ENCODE measurements at places on chromosomes 2 and 18. TPM values are rescaled to one million over a fixed set of nuclear protein-coding genes. Genes with fewer than 3 reads are reported as not detected.

KCNG3 gene
- total RNA-seq: under 0.01 TPM

DNA sequence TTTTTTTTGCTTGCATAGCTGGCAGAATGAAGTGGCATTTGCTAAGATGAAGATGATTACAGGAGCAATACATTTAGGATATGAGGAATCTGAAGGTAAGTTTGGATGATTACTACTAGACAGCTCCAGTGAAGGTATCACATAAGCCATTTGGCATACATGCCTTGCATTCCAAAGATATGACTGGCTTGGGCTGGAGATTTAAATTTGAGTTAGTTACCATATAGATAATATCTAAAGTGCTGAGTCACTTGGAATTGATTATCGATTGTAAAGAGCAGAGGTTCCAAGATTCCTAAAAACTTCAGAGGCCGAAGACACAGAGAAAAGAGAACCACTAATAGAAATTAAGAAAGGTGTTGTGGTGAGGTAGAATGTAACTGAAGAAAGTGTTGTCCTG lies 1026.4 kb downstream of the DSC3 start:
- DNase-seq: no peak

GRCh38 chr2:161857920-161858319 lies 216.1 kb downstream of the DPP4 start:
- no peak for DNase-seq

GRCh38 chr2:176419591-176420071 lies 150.4 kb downstream of the MTX2 start:
- DNase-seq: peak; percentile 89

- DNase-seq: no peak
Measured at GRCh38 chr2:181311837-181312236, 145.3 kb upstream of the ITGA4 start.

HAUS1 gene
- total RNA-seq: 25.3 TPM

ACTR1B gene
- total RNA-seq: 34.2 TPM

DNA sequence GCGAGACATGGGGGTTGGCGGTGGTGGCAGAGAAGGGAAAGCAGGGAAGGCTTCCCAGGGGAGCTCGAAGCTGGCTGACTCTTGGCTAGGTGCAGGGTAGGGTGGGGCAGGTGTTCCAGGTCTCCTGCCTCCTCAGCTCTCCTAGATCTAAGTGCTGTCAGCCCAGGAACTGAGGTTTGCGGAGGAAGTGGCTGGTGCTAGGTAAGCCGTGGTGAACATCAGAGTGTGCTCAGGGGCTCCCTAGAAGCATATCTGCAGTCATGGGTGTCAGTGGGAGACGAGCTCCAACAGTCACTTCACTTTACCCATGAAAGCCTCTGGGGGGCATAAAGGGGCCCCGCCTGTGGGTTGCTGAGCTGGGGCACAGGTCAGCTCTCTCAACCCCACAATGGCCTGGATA lies 34.1 kb downstream of the ARHGEF4 start:
- DNase-seq: no peak

DNA sequence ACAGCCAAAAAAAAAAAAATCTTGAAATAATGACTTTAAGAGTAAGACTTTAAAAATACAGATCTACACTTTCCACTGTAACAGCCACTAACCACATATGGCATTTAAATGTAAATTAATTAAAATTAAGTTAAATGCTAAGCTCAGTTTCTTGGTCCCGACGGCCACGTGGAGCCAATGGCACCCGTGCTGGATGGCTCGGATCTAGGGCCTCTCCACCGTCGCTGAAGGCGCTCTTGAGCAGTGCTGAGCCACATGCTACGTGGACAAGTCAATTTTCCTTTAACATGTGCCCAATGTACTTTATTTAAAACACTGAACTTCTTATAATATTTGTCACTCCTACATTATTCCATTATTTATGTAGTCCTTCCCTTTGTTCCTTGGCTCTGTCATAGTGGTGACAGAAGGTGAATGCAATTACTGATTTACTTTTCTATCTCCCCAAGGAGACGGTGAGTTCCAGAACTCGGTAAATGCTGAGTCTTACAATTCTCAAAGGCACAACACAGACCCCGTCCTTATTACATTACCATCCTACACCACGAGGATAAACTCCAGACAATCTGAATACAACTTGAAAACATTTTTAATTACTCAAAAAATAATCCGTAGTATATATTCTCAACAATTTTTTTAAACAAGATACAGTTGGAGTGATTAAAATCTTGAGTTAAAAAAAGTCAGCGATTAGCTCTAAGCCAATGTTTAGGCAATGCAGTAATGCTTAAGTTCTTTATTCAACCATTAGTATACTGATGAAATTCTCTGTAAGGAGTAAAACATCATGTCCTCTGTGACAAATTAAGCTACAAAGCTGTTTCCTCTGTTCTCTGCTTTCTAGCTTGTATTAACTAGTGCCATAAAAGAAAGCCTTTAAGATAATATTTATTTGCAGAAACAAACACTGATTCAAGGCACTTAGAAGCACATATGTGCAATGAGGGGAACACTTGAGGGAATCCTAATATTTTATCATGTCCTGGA lies 95.1 kb downstream of the AFF3 start:
- DNase-seq: peak; percentile 32

KLHL30 gene
- total RNA-seq: under 0.01 TPM

DNA sequence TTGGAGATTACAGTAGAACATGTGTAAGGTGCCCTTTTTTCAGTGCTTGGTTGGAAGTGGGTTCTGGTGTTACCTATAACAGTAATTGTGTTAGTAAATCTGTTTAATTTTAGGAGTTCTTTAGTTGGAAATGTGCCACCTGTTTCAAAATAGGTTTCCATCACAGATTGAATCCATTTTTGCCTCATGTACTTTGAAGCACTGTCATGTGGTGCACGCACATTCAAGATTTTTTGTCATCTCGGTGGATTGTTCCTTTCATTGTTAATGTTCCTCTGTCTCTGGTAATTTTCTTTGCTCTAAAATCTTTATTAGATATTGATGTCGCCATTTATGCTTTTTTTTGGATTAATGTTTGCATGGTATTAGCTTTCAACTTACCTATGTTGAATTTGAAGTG lies 1.3 kb downstream of the ATP9B start:
- no peak for DNase-seq

PUM2 gene
- 35.6 TPM for total RNA-seq

SERPINB12 gene
- not detected for total RNA-seq

Data from IMR-90 (cell line).